ENCODE measurements at places on chromosomes 3 and 15.

DNA sequence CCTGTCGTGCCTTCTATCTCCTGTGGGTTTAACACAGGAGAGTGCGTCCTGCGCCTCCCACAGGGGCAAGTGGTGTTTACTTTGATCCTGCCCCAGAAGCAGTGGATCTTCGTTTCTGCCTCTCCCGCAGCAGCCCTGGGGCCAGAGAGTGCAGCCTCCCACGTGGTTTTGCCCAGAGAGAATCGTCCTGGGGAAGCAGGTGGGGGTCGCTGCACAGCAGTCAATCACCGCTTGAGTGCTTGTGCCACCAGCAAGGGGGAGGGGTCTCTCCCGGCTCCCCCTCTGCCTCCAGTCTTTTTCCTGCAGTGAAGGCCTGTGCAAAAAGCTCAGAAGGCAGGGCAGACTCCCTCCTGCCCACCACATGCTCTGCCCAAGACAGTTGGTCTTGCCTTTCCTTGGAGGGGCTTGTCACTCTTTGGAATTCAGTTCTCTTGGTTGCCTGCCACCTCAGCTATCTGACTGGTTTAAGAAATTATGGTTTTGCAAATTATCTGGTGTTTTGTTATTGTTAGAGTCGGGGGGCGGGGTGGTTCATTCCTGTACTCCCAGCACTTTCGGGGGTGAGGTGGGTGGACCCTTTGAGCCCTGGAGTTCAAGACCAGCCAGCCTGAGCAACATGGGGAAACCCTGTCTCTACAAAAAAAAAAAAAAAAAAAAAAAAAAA, 26.9 kb downstream of the STOML1 start:
- no peak for DNase-seq

GRCh38 chr15:80444680-80445251, 40.6 kb downstream of the ARNT2 start:
- DNase-seq = no peak

- no peak for DNase-seq
Measured at GRCh38 chr3:8456412-8456811, 45.2 kb upstream of the LMCD1 start.

DNA sequence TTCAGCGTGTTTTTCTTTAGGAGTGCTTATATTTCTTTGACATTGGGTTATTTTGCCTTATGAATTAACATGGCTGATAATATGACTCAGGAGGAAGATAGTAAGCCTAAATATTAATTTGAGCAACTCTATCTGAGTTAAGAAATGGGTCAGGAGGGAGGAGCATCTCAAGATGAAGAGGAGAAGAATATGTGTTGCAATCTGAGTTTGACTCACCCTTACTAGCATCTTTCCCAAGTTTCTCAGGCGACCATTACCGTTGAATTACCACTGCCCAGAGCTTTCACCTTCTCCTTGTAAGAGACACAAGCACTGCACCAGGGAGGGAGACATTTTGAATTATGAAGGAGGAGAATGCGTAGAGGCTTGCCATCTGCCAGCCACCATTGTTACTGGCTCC, 138.3 kb upstream of the MYRIP start:
- no peak for DNase-seq

DNA sequence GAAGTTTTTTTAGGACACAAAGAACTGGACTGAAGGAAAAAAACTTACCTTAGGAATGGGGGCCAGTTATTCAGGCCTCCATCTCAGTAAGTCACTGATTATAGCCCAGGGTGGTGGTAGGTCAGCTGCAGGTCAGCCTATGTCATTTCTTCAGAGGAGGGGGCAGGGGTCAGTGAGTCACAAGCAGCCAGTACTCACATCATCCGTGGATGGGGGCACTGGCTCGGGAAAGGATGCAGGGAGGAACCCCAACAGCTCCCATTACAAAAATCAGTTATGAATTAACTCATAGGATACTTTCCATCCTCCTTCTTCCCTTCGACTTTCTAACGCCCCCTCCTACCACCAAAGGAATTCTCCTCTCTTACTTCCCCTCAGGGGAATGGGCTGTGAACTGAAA, 578.3 kb downstream of the PDCD6IP start:
- no peak for DNase-seq

DNA sequence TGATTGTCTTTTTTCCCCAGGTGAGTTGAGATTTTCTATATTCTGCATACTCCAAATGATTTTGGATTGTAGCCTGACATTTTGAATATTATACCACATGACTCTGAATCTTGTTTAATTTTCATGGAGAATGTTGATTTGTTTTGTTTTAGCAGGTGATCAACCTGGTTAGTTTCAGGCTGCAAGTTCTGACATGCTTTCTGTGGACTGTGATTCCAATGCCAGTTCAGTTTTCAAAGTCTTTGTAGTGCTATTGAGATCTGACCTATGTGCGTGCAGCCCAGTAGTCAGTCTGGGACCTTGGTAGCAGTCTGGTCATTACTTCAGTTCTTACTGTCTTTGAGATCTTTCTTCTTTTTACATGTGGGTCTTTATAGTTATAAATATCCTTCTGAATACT, 18.6 kb upstream of the MTMR10 start:
- no peak for DNase-seq

DNA sequence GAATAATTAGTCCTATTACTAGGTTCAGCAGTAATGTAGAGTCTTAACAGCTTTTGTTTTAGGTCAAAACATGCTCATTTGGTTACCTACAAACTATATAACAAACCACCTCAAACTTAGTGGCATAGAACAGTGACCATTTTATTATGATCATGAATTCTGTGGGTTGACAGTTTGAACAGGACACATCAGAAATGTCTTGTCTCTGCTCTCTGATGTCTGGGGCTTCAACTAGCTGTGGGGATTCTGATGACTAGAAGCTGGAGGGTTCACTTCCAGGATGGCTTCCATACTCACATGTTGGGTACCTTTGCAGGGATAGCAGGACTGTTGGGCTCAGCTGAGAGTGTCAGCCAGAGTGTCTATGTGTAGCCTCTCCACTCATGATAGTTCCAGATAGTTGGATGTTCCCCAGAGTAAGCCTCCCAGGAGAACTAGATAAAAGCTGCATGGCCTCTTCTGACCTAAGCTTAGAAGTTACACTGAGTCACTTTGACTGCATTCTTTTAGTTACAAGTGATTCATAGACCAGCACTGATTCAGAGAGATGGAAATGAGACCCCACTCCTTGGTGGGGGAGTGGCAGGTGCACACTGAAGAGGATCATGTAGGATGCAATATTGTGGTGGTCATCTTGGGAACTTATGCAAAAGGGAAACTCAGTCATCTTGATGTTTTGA, 32.6 kb downstream of the PLCL2 start:
- no peak for DNase-seq

GRCh38 chr3:136699271-136699828, 52.8 kb downstream of the STAG1 start:
- DNase-seq = no peak

DNA sequence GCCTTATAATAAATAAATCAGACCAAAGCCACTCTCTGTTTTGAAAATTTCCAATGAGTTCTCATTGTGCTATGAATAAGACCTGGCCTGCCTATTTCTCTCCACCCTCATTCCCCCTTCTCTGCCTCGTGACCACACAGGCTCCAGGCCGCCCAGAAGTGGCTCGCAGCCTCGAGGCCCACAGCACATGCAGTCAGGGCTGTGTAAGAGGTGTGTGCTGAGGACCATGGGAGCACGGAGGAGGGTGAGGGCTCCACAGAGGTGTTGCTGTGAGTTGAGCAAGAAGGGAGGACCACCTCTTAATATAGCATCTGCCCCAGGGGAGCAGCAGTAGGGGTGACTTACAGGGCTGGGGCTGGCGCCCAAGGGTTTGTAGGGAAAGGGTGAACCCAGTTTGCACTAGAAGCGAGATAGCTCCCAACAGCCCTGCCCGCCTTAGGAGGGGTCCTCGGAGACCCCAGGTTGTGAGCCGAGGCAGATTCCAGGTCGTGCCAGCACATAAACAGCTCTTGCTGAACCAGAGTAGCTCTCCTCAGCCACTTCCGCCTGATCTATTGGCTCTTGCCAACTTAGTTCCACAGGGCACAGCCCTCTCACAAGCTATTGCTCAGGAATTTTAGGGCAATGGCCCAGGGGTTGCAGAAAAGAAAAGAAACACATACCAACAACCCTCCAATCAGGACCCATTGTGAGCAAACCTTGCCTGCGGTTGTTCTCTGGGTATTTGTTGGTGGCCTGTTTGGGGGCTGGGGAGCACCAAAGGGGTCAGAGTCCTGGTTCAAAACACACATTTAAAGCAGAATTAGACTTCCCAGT, 117.7 kb downstream of the MYLK start:
- no peak for DNase-seq

DNA sequence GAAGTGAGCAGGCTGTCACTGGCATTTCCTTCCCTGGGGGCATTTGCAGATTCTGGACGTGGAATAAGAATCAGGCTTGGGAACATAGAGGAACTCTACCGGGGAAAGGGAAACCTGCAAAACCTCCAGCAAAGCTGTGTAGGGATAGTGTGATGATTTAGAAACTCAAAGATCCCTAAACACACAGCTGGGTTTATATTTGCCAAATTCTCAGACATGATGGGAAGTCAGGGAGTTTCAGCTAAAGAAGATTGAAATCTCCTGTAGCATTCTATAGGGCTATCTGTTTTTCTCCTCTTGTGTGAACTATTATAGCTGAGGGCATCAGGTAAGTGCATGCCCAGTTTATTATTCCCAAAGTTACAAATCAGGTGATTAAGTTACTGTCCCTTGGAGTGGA, 9.2 kb upstream of the CLEC3B start:
- no peak for DNase-seq

- no peak for DNase-seq
Measured at GRCh38 chr3:128232376-128233178, 79.3 kb downstream of the EEFSEC start.

- DNase-seq = no peak
Measured at GRCh38 chr3:184594371-184595001, 32.9 kb downstream of the EPHB3 start.

DNA sequence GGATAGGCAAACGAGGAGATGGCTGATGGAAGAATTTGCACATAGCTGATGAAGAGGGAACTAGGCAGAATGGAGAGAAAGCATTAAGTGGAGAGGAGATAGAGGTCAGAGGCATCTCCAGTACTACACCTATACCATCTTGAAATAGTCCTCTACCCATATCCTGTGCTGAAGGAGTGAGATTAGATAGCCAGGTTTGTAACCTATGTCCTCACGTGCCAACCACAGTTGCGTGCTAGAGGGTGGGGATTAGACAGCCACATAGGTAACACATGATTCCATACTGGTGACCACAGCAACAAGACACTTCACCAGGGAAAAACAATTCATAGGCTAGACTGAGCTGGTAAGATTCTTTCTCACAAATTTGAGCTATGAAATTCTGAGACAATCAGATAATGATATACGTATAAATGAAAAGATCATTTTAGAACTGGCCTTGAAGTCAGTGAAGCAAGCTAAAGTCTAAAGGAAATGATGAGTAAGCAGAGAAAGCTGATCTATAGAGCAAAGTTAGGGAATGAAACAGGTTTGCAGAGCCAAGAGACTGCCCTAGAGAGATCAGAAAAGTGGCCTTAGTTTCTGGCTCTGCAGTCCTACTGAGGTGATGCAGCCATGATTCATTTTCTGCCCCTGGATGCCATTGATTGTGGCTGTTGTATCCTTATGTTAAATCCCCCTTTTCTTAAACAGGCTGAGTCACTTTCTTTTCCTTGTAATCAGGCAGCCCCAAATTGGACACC, 17.7 kb downstream of the MYNN start:
- DNase-seq = no peak

All from CD4-positive, alpha-beta T cell treated with Interleukin-4 for 4 hours (primary cell).